ENCODE measurements at places on chromosomes 4 and X.
A peak's percentile ranks its signal among the peaks of the same experiment; 100 is the strongest.

DNA sequence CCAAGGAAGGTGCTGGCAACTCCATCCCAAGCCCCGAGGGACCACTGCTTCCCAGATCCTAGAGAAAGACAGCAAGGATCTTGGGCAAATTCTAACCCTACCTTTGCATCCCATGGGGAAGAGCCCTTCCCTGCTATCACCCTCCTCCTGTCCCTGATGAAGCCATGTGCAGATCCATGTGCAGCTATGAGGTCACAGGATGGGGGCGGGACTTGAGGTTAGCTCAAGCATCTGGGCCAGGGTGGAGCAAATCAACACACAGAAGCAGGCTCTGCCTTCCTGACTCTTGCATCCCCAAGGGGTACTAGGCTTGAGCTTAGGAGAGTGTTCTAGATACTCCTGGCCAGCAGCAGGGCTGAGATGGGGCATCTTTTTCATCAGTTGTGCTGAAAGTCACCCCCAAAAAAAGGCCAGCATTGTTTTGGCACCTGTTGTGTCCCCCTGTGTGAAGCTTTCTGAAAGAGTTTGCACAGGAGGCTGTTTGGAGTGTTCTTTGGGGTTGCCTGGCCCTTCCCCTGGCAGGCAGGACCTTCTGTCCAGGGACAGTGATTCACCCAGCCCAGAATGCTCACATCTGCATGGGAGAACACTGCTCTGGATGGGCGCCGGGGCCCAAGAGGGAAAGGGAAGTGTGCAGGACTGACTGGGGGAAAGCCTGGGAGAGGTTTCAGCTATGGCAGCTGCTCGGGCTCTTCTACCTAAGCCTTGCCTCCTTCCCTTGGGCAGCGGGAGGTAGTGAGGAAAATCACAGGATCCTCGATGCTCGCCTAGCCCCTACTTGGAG lies 50.8 kb downstream of the PRPS1 start:
- no peak for DNase-seq

DNA sequence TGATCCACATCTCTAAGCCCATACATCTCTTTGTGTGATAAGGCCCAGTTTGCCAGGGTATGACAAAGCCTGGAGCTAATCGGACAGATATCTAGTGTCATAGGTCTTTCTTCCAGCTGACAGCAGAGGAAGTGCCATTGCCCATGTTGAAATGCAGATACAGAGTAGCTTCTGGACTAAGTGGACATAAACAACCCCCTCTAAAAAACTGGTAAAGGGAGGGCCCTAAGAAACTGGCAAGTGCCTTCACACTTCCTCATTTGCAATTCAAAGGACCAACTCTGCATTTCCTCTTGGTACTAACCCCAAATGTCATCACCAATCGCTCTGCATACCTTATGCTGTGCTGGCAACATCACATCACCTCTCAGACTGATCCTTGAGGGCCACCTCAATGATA lies 20.8 kb downstream of the ARHGEF6 start:
- no peak for DNase-seq

- DNase-seq, result no peak
These were observed 4.3 kb downstream of the TMPRSS11E start for GRCh38 chr4:68451246-68452211.

- no peak for DNase-seq
These were observed 82.7 kb downstream of the SORCS2 start for GRCh38 chr4:7275067-7275466.

- no peak for DNase-seq
These were observed 252.3 kb downstream of the NLGN4X start for GRCh38 chrX:5976332-5976731.

DNA sequence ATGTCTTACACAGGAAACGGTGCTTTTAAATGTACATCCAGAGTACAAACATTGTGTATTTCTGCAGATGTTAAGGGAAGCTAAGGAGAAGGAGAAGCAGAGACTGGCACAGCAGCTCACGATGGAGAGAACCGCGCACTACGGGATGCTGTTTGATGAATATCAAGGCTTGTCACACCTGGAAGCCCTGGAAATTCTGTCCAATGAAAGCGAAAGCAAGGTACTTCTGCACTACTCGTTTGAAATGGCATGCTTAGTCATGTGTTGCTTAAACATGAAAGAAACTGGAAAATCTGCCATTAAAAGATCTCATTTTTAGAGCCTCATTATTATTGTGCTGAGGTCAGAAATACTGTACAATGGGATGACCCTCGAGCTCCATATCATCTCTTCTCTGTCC lies 47.2 kb downstream of the FAM114A1 start:
- no peak for DNase-seq

- DNase-seq, result no peak
These were observed 52.9 kb downstream of the ARHGAP24 start for GRCh38 chr4:85527815-85528214.

DNA sequence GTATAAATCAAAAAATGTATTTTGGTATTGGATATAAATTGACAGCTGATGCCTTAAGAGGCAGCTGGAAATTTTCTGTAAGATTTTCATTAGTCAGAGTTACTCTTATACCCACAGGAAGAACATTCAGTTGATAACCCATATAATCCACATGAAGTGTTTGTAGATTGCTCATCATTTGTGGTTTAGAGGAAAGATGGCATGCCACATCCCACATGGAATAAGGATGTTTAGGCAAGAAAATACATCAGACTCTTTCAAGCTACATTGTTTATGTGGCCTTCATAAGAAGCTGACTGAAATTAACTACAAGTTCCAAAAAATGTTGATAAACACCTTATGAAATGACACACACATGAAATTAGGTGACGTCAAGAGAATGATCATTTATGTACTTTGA lies 56.6 kb downstream of the AREG start:
- DNase-seq, result no peak

DNA sequence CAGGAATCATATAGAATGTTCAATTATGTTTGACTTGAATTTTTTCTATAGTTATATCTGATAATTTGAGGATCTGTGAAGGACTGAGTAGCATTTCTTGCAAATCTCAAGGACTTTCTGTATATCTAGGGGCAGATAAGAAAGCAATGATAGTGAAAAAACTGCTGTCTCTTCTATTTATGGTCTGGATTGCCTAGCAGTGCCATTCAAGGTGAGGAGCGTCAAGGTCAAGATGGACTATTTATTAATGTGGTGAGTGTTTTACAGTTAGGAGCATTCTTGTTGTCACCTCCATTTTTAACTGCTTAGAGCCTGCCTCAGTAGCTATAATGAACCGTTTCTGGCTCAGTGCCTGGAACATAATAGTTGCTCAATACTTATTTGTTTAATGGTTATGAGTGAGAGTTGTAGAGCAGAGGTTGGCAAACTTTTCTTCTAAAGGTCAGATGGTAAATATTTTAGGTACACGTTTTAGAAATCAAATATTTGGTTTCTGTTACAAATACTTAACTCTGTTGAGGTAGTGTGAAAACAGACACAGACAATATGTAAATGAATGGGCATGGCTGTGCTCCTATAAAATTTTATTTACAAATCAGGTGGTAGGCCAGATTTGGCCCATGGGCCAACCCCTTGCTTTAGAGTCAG lies 523.2 kb upstream of the IGFBP7 start:
- DNase-seq, result no peak

DNA sequence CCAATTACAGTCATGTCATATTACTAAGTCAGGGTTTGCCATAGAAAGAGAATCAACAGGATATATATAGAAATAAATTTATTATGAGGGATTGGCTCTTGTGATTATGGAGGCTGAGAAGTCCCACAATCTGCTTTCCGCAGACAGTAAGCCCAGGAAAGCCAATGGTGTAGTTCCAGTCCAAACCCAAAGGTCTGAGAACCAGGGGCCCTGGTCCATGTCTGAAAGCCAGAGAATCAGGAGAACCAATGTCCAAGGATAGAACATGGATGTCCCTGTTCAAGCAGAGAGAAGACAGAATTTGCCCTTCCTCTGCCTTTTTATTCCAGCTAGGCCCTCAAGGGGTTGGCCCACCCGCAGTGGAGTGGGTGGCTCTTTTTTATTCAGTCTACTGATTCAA lies 25.6 kb downstream of the FABP2 start:
- no peak for DNase-seq

GRCh38 chrX:40845331-40845911 lies 110.1 kb upstream of the MED14 start:
- peak; percentile 1 for DNase-seq

DNA sequence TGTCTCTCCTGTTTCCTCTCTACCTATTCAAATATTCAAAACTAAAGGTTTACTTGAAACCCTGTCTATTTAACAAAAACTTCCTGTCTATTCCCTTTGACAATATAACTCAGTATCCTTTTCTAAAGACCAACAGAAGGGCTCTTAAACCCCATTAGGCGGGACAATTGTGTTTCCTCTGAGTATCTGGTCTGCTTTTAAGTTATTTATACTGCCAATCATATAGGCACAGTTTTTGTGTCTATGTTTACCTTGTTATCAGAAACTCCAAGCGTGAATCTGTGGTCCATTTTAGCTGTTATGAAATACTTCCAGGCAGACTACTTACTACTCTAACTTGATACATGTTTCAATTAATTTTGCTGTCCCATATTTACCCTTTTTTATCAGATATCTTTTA lies 350.0 kb upstream of the CTSO start:
- DNase-seq, result no peak

DNA sequence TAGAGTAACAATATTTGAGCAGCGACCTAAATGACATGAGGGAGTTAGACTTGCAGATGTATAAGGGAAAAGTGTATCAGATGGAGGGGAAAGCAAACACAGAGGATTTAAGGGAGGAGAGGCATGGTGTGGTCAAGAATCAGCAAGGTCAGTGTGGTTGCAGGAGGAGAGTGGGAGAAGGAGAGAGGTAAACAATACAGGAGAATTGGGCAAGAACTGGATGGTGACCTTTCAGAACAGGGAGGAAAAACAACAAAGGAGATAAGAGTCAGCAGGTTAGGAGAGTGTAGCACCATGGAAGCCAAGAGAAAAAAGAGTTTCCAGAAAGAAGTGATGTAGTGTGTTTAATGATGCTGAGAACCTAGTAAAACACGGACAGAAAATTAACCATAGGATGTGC lies 178.5 kb downstream of the PAPSS1 start:
- DNase-seq, result no peak

DNA sequence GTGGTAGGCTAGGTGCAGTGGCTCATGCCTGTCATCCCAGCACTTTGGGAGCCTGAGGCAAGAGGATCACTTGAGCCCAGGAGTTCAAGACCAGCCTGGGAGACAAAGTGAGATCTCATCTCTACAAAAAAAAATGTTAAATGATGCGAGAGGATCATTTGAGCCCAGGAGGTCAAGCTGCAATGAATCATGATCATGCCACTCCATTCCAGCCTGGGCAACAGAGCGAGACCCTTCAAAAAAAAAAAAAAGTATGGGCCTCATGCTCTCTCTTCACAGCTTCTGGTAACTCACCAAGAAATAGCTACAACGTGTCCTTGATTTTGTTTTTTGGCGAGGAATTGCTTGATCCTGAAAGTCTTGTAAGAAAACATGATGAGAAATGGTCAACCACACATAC lies 1.3 kb downstream of the ACE2 start:
- no peak for DNase-seq

DNA sequence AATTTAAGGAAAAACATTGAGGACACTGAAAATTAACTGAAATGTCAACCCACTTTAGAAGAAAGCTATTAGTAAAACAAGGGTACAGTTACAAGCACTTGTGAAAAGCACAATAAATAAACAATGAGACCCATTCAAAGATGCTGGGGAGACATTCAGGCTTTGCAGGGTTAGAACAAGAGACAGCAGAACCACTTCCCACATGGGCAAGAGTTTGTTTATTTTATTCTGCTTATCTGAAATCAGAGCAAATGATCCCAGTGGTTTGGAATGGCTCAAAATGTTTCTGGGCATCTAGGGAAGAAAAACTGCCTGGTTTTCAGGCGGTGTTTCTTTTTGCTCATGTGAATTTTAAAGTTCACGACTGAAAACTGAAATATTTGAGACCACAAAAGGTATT lies 42.4 kb downstream of the PPP3CA start:
- no peak for DNase-seq

DNA sequence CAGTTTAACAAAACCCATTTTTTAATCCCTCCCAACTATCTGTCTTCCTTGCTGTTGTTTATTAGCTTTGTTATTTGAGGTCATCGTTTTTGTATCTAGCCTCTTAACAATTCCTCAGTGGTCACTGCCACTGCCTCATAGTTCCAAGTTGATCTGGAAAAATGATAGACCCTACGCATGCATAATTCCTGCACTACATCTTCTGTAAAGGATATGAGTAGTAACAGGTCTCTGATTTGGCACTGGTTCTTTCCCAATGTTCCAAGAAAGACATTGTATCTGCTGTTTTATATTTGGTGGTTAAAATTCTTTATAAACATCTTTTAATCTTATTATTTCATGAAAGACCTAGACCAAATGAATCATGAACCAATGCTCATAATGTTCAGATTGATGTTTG lies 166.6 kb downstream of the ZNF330 start:
- no peak for DNase-seq

- DNase-seq, result no peak
These were observed 16.8 kb downstream of the PF4 start for GRCh38 chr4:73964862-73965611.

GRCh38 chr4:2408401-2408958 lies 10.0 kb downstream of the ZFYVE28 start:
- no peak for DNase-seq

DNA sequence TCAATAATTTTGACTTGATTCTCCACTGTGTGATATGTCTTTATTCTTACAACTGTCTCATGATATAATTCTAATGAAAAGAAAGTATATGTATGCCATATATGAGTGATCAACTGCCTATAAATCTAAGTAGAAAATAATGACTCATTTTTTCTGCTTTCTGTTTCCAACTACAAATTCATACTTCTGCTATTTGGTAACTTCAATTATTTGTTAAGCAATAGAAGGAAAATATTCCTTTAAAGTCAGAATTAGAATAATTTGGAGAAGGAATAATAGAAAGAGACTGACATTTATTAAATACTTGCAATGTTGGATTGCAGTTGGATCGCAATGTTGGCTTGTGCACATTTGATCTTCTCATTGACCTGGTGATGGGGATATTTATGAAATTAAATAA lies 204.2 kb upstream of the PACRGL start:
- DNase-seq, result no peak

DNA sequence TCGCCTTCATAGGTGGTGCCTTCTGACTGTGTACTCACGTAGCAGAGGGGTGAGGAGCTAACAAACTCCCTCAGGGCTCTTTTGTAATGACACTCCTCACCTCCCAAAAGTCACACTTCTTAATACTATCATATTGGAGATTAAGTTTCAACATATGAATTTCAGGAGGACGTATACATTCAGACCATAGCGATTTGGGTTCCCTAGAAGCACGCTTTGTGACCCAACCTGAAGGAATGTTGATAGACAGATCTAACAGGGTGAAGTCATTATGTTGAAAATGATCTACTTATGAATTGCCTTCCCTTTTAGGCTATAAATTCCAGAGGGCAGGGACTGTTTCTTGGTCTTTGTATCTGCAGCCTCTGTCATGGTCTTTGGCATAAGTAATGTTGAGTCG lies 3.2 kb upstream of the KLHL34 start:
- no peak for DNase-seq

All from amygdala (tissue), 56 donors.